ENCODE measurements at places on chromosomes 1 and 21.

DNA sequence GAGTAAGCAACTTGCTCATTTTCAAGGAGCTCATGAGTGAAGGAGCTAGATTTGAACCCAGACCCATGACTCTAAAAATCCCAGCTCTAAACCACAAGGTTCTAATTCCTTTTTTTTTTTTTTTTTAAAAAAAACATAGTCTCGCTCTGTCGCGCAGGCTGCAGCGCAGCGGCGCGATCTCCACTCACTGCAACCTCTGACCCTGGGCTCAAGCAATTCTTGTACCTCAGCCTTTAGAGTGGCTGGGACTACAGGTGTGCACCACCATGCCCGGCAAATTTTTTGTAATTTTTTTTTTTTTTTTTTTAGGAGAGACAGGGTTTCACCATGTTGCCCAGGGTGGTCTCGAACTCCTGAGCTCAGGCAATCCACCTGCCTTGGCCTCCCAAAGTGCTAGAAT is 13.8 kb downstream of the SRSF4 start:
- DNase-seq = no peak

DNA sequence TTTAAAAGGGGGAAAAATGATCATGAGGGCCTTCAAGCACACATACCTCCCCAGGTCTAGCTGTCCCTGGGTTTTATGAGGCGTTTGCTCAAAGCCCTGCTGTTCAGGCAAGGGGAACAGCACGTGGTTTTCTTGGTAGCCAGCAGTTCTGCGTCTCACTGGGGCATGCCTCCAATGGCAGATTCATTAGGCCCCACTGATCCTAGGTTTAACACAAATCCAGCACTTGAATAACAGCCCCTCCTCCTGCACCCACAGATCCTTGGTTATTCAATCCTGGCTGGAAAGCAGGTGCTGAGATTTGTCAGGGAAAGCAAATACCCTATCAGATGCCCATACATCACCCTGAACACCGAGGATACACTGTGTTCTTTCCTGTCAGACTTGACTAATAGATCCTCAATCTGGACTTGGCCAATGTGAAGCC is 106.4 kb downstream of the ZC3H11B start:
- no peak for DNase-seq

- no peak for DNase-seq
Measured at GRCh38 chr1:186228749-186229148, 146.3 kb downstream of the TPR start.

DNA sequence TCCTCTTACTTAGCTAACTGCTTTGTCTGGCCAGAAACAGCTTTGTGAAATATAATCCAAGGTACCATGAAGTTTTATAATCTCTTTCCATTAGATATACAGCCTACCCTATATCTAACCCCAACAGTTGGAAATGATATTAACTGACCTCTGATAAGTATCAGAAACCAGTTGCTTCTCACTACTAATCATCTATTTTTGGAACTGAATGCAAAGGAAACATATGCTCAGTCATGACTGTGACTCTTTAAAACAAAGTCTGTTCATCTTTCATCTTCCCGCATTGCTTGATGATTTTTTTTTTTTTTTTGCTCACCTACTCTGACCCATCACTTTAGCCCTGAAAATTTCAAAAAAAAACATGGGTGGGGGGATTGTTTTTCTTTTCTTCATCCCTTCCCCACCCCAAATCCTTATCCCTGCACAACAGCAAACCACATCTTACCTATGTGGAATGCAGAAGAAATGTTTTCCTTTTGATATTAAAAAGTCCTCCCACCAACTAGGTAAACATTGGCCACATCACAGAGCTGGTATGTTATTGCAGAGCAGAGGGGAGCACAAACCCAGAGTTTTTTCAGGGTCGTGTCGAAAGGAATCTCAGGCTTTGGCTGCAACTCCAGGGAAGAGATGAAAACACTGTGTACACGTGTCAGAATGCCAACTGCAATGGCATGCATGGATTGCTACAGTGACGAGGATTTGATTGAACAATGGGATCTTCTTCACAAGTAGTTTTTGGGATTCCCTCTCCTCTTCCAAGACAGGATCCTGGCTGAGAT is 137.3 kb downstream of the SLC30A10 start:
- DNase-seq = no peak

GRCh38 chr1:115811140-115811828 is 29.6 kb downstream of the NHLH2 start:
- no peak for DNase-seq

DNA sequence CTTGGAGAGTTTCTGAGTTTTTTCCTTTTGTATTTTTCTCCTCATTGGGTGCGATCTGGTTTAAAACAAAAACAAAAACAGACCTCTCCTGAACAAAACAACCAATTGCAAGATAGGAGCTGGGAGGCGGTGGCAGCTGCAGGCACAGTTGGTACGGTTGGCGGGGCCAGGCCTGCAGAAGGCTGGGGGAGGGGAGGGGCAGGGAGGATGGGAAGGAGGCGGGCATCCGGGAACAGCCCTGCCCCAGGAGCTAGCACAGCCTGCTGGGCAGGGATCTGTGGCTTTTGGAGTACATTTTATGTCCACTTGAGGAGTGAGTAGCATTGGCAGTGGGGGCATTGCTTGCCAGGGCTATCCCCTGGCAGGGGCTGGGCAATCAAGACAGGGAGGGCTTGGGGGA is 5.2 kb downstream of the CAPN9 start:
- no peak for DNase-seq

DNA sequence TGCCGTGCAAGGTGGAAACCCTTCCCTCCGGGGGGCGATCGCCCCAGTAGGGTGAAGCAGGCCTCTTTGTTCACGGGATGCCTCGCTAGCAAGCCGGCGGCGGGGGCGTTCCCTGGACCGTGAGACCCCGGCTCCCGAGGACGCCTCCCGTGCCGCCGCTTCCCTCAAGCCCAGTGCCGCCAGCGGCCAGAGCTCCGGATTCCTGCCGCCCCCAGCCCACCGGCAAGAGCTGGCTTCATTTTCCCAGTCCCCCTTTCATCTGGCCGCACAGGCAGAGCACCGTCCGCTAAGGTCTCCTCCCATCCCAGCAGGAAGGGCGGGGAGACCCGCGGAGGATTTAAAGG is 16.3 kb downstream of the IER5 start:
- DNase-seq = no peak

GRCh38 chr1:230307213-230307612 is 118.9 kb downstream of the PGBD5 start:
- peak; percentile 86 for DNase-seq

DNA sequence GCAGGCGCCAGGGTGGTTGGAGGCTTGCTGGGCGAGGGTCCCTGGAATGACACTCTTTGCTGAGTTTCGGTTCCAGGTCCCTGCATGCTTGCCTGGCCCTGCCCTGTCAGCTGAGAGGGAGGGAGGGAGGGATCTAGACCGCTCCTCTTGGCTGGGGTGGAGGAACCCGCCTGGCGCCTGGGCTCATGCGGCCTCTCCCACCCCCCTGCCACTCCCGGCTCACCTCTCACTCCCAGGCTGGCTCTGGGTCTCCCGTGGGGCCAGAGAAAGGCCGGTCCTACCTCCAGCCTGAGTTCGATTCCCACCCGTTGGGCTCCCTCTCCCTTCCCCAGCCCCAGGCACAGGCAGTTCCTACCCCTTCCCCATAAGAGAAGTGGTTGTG is 19.0 kb upstream of the IFNLR1 start:
- DNase-seq = no peak

GRCh38 chr1:46434358-46434757 is 40.2 kb downstream of the FAAH start:
- DNase-seq = no peak

- DNase-seq = peak; percentile 62
Measured at GRCh38 chr1:229117664-229118300, 153.1 kb upstream of the RAB4A start.

GRCh38 chr1:32870615-32871363 is at the start of gene FNDC5:
TSS of gene FNDC5 (minus strand) at chr1:32870912.
- no peak for DNase-seq

DNA sequence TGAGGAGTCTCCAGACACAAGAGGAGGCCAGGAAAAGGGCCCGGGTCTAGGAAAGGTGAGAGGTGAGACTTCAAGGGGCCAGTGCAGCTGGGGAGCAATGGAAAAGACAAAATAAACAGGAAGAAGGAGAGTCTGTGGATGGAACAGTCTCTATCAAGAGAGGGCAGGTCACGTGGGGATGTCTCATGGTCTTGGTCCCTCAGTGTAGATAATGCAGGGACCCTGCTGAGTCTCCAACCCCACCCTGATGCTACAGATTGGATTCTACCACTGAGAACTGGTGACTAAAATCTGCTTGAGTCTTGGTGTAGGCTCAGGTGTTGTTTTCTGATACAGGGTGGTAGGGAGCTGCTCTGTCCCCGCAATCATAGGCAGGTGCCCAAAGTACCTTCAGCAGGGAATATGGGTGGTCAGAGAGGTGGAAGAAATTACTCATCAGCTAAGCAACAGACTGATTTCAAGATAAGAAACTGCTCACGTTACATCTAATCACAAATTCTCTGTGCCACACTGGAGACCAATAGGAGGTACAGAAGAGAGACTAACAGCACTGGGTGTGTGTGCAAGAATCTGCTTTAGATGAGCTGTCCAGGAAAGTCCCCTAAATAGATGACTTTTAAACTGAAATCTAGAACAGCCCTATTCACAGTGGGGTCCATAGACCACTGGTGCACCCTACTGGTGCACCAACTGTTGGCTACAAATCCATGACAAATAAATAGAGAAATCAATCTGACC is 101.5 kb upstream of the TLR5 start:
- DNase-seq = no peak

DNA sequence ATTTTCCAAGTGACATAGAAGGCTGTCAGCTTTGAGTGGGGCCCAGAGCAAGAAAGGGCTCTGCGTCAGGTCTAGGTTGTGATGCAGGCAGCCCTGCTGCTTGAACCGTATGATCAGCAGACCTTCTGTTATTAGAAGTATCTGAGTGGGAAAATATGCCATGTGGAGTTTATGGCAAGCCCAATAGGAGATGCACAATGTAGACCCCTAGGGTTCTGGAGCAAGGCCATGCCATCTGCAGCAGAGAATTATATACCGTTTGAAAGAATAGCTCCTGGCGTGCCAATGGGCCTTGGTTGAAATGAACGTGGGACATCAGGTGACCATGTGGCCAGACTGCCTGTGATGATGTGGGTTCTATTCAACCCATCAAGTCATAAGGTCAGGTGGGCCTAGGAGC is 44.1 kb upstream of the ZBTB18 start:
- no peak for DNase-seq

DNA sequence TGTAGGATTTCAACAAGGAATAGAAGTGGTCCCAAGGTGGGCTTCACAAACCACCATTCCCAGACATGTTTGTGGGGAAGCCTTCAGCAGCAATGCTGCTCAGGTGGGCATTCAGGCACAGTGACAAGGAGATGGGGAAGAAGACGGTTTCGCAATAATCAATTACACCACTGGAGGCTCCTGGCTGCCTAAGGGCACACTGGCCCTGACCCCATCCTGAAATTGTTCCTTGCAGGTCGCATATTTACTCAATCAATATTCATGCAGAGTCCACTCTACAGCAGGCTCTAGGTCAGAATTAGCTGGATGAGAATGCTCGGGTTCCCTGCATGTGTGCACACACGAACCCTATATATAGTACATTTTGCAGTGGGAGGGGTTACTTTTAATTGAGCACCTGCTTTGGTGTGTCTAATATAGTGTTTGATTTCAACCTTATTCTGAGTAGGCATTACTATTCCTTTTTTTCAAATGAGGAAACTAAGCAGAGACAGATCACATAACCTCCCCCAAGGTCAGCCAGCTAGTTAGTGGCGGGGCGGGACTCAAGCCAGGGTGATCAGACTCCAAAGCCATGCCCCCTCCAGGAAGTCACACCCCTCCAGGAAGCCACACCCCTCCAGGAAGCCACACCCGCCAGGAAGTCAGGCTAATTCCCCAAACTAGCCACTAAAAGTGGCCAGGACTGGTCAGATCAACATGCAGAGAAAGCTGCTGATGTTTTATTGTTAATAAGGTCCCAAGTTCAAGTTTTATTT is 106.5 kb downstream of the HLCS start:
- no peak for DNase-seq

- no peak for DNase-seq
Measured at GRCh38 chr21:15192243-15192642, 127.4 kb upstream of the NRIP1 start.

DNA sequence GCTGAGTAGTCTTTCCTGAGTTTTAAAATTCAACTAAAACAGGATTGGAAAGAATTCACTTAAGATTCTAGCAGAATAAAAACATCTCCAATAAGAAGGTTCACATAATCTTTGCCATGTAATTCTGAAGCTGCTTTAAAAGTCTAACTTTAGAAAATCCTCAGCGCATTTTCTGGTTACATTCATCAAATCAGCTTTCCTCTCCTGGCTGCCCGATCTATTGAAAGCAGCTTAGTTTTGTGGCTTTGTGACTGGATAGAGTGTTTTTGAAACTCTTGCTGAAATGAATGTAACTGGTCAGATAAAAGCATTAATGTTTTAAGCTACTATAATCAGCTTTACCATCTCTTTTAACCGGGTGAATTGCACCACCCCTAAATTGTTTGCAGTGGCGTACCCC is 66.8 kb downstream of the DOP1B start:
- peak; percentile 39 for DNase-seq

DNA sequence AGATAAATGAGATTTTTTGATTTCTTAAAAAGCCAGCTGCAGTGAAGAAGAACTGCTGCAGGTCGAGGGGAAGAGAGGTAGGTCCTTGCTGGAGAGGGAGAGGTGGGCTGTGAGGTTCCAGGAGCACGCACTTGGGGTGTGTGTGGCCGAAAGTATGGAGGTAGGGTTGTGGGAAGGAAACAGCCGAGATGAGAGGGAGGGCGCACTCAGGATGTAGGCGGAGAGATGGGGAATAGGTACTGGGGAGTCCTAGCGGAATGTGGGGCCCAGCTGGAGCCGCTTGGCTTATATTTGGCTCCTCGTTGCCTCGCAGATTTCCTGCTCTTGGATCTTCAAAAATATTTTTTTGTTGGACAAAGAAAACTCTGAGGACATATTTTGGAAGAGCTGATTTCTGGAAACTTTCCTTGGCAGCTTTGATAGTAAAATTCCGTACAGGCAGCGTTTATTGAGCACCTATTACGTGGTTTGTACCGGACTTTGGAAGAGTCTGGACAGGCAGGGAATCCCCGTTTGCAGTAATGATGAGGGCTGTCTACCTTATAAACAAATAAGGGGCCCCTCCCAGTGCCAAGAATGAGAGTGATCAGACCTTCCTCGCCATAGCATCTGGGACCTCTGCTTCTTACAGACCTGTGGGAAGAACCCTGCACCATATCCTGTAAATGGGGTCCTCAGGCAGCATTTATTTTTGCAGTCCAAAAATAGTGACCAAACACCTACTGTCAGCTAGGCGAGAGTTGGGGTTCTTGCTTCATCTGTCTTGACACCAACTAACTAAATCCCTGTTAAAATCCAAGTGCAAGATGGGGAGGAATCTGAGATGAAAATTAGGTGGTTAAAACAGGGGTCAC is 1.5 kb downstream of the LRRC8D start:
- no peak for DNase-seq

DNA sequence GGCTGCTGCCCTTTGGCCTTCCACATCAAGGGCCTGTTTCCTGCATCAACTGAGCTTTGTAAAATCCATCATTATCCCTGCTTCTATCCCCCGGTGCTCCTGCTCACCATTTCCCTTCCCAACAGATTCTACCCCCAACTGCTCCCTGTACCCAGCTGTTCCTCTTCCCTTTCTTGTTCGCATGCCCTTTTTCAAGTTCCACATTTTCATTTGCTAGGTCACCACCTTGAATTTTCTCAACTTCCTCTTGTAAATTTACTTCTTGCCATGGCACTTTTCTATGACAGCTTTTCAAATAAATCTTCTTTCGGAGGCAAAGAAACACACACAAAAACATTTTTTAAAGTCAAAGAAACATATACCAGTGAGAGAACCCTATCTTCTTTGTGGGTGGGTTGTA is 330.5 kb upstream of the ADGRL2 start:
- no peak for DNase-seq

All from retinal pigment epithelial cell (primary cell).